ENCODE measurements at places on chromosomes 3 and 15. TPM values are rescaled to one million over a fixed set of nuclear protein-coding genes. Genes with fewer than 3 reads are reported as not detected.

- no peak for DNase-seq
Observed at GRCh38 chr3:106212665-106213222, 343.9 kb upstream of the CBLB start.

GRCh38 chr3:82236257-82236656 lies 474.8 kb upstream of the GBE1 start:
- DNase-seq = no peak

DNA sequence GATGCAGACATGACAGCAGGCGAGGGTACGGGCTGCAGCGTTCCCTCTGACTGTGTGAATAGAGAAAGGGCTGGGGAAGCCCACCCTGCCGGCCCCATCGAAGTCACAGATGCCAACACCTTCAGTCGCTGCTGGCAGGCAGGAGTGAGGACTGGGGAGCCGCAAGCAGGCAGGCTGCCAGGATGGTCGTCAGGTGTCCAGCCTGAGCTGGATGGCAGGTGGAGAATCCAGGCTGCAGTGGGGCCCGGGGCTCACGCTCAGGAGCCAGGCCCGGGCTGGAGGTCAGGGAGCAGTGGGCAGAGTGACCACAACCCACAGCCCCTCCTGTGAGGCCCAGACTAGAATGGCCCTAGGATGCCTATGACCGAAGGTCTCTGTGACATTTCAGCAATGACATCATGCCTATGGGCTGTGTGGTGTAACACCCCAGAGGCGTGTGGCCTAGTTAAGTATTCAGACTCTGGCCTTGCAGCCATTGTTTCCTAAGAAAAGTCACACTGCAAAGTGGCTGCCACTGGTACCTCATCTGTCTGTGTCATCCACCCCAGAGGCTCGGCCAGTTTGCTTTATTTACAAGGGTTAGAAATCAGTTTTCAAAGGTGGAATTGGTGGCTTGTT lies 15.7 kb downstream of the PRR23E start:
- no peak for DNase-seq

GRCh38 chr3:16319307-16319706 lies 54.3 kb downstream of the OXNAD1 start:
- no peak for DNase-seq

GRCh38 chr3:189132231-189132671 lies 39.5 kb upstream of the TPRG1 start:
- peak; percentile 13 for DNase-seq

GRCh38 chr3:97793420-97794019 lies 28.3 kb upstream of the CRYBG3 start:
- DNase-seq = peak; percentile 8

The SYNPR gene
- total RNA-seq = 0.11 TPM

GRCh38 chr3:41716471-41716870 lies 245.4 kb downstream of the ULK4 start:
- DNase-seq = no peak

- no peak for DNase-seq
Observed at GRCh38 chr3:32448686-32449474, 53.8 kb downstream of the CMTM6 start.

The ZNF502 gene
- total RNA-seq = 4.7 TPM

- no peak for DNase-seq
Observed at GRCh38 chr3:127065561-127066290, 82.8 kb downstream of the PLXNA1 start.

The RGMA gene
- 20.8 TPM for total RNA-seq

- no peak for DNase-seq
Observed at GRCh38 chr15:33392453-33392852, 81.7 kb downstream of the RYR3 start.

The MESD gene
- 19.8 TPM for total RNA-seq

The ECE2 gene
- total RNA-seq = not detected

- no peak for DNase-seq
Observed at GRCh38 chr3:55267206-55267930, 219.7 kb downstream of the WNT5A start.

DNA sequence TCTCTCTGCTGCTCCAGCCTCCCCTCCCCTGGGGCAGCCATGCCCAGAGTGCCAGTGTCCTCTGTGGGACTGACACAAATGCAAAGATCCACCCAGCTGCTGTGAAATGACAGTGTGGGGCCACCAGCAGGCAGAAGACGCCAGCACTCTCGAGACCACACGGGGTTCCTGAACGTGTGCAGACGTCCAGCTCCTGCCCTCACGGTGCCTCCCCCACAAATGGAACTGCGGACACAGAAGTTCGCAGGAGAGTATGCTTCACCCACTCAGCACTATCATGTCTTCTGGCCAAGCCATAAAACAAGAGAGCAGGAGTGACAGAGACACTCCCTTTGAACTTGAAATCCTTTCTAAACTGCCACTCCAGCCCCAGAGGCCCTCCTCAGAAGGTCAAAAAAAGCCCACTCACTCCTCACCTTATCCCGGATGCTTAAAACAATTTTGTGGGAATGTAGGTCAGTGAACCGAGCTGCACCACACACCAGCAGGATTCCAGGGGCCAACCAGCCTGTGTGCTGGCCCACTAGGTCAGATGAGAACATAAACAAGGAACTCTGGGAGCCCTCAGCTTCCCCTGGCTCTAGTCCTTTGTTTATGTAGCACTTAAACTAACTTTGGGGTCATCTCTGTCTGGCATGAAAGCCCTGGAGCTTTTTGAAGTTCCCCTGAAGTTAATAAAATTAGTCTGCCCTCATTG lies 112.6 kb downstream of the DNAJB8 start:
- no peak for DNase-seq

DNA sequence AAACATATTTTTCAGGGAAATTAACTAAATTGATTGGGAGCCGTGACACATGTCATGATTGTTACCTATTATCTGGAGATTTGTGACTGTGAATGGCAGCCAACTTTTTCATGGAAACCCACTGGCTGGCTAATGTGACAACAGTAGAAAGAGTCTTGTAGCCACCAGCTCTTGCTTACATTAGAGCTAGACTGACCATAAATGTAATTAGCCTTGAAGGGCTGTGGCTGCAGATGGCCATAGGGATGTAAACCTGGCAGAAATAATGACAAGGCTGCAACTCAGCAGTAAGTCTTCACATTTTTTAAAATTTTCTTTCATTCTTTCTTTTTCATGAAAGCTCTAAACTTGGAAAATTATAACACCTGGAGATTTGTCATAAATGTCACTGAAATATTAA lies 168.2 kb upstream of the ROBO2 start:
- DNase-seq = no peak

- no peak for DNase-seq
Observed at GRCh38 chr3:155753038-155753639, 8.3 kb upstream of the PLCH1 start.

The GRAMD2A gene
- not detected for total RNA-seq

GRCh38 chr15:51374131-51374530 lies 32.7 kb downstream of the GLDN start:
- DNase-seq = no peak

The SPSB4 gene
- total RNA-seq = 4.2 TPM

The ACVR2B gene
- 8.3 TPM for total RNA-seq

The TM4SF1 gene
- 88.6 TPM for total RNA-seq

- DNase-seq = no peak
Observed at GRCh38 chr3:73738711-73739110, 114.0 kb upstream of the PDZRN3 start.

- DNase-seq = no peak
Observed at GRCh38 chr3:123377243-123377740, 71.6 kb downstream of the ADCY5 start.

The PRSS50 gene
- 0.23 TPM for total RNA-seq

The EPB42 gene
- total RNA-seq = 0.52 TPM

DNA sequence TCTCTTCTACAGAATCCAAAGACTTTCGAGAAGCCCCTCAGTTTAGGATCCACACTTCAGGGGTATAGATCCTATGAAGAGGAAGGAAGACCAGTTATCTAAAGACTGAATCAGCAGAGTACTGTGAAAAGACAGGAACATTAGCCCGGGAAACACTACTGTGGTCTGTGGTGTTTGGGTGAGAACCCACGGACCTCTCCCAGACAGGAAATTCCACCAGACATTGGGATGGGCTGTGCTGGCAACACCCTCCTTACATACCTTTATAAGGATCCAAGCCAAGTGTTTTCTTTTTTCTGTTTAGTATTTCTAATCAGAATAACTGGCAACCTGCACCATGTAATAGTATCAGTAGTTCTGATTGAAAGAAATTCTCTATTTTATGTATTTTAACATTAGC lies 14.1 kb downstream of the TMEM207 start:
- DNase-seq = no peak

- DNase-seq = no peak
Observed at GRCh38 chr15:50148362-50148963, 29.4 kb upstream of the ATP8B4 start.

GRCh38 chr3:127107491-127108375 lies 85.2 kb upstream of the PRR23E start:
- DNase-seq = no peak

GRCh38 chr3:46733026-46733800 lies 15.5 kb upstream of the PRSS50 start:
- no peak for DNase-seq

DNA sequence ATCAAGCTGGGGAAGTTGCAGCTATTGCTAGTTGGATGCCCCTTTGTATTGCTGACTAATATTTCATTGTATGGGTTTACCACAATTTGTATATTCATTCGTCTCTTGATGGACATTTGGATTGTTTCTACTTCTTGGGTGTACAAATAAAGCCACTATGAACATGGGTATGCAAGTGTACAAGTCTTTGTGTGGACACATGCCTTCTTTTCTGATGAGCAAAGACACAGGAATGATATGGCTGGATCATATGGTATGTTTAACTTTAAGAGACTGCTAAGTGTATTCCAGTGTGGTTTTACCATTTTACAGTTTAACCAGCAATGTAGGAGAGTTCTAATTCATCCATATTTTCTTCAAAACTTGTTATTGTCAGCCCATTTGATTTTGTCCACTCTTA lies 32.2 kb downstream of the NECTIN3 start:
- no peak for DNase-seq

DNA sequence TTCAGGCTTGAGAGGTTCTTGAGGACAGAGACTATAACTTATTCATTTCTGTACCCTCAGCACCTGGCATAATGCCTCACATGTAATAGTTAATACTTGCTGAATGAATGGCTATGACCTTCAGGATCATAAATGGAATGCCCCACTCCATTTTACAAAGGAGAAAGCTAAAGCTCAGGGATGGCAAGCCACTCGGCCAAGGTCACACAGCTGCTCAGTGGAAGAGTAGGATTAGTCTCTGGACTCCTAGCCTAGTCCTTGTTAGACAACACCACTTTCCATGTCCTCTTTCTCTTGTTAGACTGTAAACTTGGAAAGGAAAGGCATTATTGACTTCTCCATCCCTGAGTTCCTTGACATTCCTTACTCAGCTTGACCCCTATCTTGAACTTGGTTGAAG lies 3.2 kb upstream of the ALPK3 start:
- DNase-seq = no peak

DNA sequence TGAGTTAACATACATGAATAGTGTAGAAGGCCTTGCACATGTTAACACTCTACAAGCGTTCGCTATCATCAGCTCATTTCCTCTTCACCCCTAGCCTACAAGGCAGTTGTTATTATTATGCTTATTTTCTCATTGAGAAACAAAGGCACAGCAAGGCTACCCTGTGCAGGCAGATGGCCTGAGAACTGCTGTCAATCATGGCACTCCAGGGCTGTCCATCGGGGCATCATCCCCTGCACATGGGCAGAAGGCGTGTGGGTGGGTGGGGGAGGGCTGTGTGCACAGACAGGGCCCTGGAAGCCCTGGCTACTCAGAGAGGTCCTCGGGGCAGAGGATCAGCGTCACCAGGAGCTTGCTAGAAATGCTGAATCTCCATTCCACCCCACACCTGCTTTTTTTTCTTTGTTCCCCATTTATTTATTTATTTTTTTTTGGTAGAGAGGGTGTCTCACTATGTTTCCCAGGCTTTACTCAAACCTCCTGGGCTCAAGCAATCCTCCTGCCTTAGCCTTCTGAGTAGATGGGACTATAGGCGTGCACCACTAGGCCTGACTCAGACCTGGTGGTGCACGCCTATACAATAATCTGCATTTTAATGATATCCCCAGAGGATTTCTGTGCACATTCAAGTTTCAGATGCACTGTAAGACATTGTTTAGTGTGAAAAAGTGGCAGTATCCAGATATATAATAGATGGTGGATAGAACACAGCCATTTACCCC lies 9.6 kb upstream of the ZXDC start:
- DNase-seq = no peak

The SNX33 gene
- 11.3 TPM for total RNA-seq

DNA sequence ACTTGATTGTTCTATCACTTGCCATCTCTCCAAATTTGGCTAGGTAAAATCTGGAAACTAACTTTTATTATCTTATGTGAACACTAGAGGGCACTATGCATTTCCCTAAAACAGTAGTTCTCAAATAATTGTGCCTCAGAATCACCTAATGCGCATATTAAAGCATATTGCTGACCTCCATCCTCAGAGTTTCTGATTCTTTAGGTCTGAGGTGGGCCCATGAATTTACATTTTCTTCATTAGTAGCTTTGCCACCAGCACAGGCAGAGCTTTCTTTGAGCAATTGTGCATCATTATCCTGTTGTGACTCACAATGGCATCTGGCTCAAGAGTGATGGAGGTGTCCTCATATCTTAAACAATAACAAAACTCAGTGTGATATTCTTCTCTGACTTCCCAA lies 17.5 kb upstream of the BCHE start:
- DNase-seq = no peak

DNA sequence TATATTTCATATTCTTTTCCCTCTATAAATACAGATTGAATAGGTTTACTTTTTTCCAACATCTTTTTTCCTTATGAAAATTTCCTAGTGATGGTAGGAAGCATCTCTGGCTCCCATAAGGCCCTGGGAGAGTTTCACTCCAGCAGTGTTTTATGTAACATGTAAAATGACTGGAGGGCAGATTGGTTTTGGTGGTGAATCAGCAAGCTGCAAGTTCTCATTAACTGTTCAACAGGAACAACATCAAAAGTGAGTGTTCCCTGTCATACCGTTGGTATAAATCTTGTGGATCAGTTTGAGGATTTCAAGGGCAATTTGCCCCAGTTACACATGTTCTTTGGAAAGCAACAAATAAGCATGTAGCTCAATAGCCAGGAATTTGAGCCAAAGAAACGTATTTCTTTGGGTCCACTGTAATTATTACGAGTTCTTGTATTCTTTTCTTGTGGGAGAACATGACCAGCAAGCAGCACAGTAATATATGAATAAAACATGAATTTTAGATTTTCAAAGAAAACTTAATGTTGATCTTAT lies 345.7 kb downstream of the SV2B start:
- DNase-seq = no peak

The SCN11A gene
- not detected for total RNA-seq

GRCh38 chr3:47722859-47723258 lies 58.8 kb downstream of the SMARCC1 start:
- DNase-seq = no peak

The LRRC34 gene
- 0.81 TPM for total RNA-seq

Measured in heart left ventricle (tissue), 16 donors.